ENCODE measurements at places on chromosomes 16 and 17.

GRCh38 chr17:22142091-22142490 lies 449.8 kb downstream of the KCNJ18 start:
- no peak for DNase-seq

DNA sequence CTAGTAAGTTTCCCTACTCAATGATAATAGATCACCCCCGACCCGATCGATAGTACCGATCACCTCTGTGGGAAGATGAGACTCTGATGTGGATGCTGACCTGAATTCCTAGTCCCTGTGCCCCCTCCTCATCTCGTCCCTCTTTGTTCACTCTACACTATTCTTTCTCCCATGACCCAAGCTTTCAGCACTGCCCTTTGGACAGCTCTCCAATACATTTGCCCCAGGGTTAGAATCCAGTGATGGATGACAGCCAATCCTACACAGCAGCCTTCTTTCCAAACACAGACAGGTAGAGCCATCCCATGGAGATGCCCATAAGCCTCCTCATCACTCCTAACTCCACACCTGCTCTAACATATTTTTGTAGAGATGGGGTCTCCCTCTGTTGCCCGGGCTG lies 141.1 kb downstream of the GSG1L start:
- DNase-seq: no peak

- no peak for DNase-seq
Measured at GRCh38 chr16:80427795-80428194, 113.0 kb upstream of the DYNLRB2 start.

DNA sequence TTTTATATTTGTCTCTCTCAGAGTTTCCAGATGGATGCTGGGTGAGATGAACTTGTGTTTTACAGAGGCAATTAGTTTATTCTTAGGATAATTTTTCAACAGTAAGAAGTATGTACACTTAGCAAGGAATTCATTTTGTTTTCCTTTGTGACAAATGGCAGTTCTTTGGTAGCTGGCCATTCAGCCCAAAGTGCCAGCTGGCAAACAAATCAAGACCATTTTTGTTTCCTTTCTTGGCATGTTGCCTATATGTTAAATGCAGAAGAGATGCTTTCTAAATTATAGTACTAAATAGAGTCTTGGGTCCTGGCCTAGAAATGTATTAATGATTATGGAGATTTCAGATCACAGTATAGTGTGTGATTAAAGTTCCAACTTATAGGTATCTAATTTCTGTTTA lies 337.1 kb downstream of the CNTNAP4 start:
- DNase-seq: no peak

DNA sequence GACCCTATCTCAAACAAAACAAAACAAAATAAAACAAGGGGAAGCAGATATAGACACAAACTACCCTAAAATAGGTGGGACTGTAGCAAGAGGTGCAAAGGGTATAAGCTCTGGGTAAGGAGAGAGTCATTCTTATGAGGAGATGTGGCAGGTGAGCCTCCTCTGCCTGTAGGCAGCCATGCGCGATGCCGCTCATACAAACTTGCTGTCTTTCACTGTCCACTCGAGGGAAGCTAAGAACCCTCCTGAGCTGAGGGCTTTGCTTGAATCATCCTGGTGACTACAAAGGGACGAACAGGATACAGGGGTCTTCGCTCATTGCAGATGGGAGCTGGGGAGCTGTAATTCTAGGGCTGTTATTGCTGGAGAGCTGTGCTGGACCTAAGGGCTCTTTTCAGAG lies 14.8 kb upstream of the IL27 start:
- no peak for DNase-seq

DNA sequence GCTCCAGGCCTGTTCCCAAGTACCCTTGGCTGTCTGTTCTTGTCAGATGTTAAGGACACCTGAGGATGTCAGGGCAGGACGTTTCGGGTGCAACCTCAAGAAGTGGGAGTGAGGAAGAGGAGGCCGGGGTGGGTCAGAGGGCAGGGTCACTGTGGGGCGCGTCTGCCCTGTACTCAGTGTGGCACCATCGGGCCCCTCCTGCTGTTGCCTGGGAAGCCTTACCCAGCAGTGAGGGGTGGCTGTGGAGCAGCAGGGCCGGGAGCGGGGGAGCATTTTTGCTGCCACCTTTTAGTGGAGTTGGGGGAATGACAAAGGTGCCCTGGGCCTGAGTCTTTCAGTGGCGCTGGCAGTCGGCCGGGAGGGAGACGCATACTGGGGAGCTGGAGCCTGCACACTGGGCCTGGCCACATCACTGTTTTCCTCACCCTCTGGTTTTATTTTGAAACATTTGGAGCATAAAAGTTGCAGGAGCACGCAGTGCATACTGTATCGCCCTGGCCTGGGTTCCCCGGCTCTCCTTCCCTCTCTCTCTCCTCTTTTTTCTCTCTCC lies 11.1 kb upstream of the FLYWCH1 start:
- DNase-seq: no peak

DNA sequence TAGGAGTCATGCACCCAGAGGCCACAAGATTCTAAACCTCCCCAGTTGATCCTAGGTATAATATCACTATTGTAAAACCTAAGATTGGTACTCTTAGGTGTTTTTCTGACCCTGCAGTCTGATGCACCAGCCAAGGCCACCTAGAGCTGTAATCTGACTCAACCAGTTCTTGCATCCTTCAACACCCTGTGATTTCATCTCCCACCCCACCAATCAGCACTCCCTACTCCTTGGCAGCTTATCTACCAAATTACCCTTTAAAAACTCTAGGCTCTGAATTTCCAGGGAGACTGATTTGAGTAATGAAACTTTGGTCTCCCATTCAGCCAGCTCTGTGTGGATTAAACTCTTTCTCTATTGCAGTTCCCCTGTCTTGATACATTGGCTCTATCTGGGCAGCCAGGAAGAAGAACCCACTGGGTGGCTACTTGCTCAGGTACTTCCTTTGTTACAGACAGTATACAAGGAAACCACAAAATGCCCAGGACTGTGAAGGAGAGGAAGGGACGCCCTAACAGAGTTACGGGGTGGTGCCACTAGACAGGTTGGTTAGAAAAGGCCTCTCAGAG lies 1.2 kb upstream of the CDIP1 start:
- DNase-seq: no peak

DNA sequence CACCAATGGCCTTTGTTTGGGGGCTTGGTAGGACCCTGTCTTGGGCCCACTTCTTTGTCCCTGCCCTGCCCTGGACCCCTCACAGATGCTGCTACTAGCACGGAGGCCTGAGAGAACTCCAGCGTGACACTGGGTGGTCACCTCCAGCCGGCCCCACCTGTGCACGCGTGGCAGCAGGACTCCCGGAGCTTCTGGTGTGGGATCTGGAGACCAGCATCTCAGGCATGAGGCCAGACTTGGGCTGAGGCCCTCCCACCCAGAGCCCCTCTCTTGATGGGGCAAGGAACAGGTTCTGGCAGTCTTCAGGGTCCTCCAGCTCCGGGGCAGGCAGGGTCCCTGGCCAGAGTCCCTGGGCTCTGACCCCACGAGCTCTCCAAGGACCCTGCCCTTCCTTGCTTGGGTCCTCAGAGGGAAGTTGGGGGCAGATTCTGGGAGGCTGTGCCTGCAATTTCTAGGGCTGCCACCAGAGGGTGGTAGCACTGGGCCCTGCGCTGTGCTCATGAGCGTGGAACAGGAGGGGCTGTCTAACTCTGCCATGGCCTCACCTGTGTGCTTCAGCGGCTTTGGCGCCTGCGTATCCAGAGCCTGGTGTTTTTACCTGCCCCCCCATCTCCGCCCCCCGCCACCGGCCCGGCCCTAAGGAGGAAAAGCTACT lies 3.1 kb upstream of the BAIAP3 start:
- DNase-seq: no peak

DNA sequence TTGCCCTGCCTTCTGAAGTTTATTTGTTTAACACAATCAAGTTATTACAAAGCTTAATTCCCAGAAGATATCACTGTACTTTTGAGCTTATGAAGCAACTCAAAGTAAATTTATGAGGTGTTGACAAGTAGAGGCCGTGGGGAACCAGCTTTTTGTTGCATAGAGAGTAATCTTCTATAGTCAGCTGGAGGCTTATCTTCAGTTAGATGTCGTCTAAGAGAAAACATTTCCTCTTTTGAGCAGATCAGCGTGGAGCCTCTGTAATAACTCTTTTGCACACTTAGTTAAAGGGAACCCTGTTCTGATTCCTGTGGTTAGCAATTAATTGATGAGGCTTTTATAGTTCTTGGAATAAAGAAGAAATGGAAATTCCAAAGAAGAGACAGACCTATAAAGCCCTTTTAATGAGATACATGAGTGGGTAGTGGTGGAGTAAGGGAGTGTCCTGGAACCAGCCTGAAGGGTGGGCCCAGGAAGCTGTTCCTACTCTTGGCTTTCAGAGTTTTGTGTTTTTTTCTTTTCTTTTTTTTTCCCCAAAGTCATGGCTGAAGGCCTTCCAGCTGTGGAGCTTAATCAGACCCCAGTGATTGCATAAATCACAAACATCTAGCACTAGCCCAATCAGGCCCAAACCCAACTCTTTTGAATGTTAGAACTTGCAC lies 28.9 kb upstream of the MAP3K14 start:
- peak; percentile 84 for DNase-seq

DNA sequence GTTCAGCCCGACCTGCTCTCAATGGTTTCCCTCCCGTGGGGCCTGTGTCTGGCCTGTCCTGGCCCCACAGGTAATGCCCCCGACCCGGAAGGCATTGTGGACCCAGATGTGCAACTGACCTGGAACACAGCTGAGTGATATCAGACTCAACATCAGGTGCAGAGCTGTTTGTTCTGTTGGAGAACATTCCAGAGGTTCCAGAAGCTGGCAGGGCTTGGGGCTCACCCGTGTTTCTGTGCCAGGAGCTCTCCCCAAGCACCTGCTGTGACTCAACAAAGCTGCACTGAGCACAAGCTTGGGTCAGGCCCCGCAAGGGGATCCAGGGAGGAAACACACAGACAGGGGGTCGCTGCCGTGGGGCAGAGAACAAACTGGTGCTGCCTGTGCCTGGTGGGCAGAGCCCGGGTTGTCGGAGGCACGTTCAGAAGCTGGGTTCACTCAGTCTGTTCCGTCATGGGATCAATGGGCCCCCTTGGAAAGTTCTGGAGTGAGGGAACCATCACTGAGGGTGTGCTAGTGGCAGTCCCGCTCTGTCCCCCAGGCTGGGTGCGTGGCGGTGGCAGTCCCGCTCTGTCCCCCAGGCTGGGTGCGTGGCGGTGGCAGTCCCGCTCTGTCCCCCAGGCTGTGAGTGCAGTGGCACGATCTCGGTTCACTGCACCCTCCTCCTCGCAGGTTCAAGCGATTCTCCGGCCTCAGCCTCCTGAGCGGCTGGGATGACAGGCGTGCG lies 22.1 kb downstream of the HS3ST6 start:
- no peak for DNase-seq

GRCh38 chr16:11986521-11987057 lies 10.1 kb downstream of the SNX29 start:
- DNase-seq: no peak

DNA sequence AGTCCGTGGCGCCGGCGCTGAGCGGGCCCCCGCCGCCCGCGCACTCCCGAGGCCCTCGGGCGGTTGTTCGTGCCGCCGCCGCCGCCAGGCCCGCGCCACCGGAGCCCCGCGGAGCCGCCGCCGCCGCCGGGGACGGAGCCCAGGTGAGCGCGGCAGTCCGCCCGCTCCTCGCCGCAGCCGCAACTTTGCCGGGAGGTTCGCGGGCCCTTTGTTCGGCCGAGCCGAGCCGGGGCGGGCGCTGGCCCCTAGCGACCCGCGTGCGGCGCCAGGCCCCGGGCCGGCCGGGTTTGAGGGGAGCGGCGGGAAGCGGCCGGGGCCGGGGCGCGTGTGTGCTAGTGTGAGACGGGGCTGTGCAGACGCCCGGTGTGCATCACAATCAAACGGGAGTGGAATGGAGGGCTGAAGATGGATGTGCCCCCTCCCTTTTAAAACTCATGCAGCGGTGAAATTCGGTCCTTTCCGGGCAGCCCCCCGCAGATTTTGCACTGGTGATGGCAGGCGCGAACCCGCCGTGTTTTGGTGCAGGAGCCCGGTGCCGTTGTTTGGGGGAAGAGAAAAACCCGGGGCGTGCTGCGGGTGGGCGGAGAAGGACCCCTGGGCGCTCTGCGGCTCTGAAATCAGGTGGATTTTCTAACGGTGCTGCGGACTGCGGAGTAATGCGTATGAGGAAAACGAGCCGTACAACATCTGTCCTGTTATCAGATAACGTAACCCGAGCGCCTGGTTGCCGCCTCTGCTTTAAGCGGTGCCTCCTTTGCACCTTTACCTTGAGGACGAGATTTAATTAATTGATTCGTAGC lies 823 bp downstream of the TNRC6C start:
- DNase-seq: no peak

DNA sequence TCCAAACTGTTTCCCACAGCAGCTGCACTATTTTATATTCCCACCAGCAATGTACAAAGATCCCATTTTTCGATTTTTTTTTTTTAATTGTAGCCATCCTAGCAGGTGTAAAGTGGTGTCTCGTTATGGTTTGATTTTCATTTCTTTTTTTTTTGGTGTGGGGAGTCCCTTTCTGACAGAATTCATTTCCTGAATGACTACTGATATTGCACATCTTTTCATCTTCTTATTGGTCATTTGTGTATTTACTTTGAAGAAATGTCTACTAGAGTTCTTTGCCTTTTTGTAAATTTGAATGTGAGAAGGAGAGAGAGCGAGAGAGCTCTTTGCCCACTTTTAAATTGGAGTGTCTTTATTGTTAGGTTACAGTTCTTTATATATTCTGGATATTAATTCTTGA lies 14.0 kb downstream of the CYB5B start:
- DNase-seq: no peak

DNA sequence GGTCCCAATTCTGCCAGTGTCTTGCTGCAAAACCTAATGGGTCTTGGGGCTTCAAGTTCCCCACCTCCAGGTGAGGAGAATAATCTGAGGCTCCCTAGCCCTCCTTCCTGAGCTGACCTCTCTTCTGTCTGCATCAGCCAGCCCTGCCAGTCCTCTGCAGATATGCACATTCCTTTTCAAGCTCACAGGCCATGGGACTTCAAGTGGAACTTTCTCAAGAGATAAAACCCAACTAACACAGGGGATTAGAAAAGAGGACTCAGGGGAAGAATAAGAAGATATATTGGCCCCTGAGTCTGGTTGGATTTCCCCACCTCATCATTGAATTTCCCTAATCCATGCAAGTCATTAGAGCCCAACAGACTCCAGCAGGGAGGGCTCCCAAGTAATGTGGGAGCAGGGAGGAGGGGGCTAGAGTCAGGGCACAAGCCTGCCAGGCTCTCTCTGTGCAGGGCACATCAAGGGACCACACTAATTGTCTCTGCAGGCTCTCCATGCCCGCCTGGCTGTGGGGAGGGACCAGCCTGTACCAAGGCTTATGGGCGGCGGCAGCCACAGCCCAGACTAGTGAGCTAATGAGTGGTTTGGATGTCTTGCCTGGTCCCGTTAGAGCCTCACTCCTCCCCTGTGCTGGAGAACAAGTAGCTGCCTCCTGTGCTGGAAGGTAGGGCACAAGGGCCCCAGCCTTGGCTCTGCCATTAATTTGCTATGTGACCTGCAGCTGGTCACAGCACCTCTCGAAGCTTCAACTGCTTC lies 1.2 kb downstream of the KRT14 start:
- DNase-seq: no peak

- no peak for DNase-seq
Measured at GRCh38 chr17:65438708-65439294, 122.6 kb downstream of the AXIN2 start.

- DNase-seq: no peak
Measured at GRCh38 chr17:70687421-70687820, 518.1 kb downstream of the KCNJ2 start.

GRCh38 chr17:75151930-75152329 lies 2.4 kb downstream of the JPT1 start:
- no peak for DNase-seq

- DNase-seq: no peak
Measured at GRCh38 chr16:11005611-11005975, 61.2 kb downstream of the CLEC16A start.
